ENCODE measurements at places on chromosomes 1 and 21.

- no peak for DNase-seq
These were observed 35.7 kb downstream of the C1orf216 start for GRCh38 chr1:35683012-35683411.

GRCh38 chr1:6893388-6893787 lies 108.1 kb downstream of the CAMTA1 start:
- no peak for DNase-seq

DNA sequence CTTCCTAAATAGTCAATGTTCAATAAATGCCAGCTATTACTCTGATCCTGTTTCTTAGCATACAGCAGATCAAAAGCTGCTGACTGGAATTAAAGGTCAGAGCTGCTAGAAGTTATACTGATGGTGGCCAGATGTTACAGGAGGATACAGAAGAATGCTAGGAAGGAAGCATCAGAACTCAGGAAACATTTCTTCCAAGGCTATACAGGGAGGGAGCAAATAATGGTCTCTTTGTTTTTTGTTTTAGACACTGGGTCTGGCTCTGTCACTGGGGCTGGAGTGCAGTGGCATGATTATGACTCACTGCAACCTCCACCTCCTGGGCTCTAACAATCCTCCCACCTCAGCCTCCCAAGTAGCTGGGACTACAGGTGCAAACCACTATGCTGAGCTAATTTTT lies 175.5 kb downstream of the RGS7 start:
- DNase-seq = no peak

- no peak for DNase-seq
These were observed 18.0 kb upstream of the TMEM52 start for GRCh38 chr1:1937061-1937460.

GRCh38 chr1:246471688-246472087 lies 35.4 kb downstream of the SMYD3 start:
- DNase-seq = no peak

- DNase-seq = no peak
These were observed 12.2 kb upstream of the CD2 start for GRCh38 chr1:116741836-116742565.

DNA sequence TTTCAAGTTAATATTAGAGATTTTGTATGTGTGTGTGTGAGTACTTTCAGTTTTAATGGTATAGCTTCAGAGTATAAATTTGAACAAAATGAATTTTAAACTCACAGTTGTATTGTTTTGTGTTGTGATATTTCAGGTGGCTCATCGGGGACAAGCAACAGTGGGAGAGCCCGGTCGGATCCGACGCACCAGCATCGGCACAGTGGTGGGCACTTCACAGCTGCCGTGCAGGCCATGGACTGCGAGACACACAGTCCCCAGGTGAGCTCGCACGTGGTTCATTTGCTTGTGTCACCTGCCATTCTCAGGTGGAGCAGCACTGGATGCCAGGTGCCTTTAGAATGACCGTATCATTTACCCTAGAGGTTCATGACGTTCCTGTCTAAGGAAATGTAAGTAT lies 139.4 kb downstream of the DYRK1A start:
- no peak for DNase-seq

Measured in H54 (cell line).